Prostate gland (tissue), 2 donors: ENCODE measurements at places on chromosomes 16 and 17.
A peak's percentile ranks its signal among the peaks of the same experiment; 100 is the strongest.

DNA sequence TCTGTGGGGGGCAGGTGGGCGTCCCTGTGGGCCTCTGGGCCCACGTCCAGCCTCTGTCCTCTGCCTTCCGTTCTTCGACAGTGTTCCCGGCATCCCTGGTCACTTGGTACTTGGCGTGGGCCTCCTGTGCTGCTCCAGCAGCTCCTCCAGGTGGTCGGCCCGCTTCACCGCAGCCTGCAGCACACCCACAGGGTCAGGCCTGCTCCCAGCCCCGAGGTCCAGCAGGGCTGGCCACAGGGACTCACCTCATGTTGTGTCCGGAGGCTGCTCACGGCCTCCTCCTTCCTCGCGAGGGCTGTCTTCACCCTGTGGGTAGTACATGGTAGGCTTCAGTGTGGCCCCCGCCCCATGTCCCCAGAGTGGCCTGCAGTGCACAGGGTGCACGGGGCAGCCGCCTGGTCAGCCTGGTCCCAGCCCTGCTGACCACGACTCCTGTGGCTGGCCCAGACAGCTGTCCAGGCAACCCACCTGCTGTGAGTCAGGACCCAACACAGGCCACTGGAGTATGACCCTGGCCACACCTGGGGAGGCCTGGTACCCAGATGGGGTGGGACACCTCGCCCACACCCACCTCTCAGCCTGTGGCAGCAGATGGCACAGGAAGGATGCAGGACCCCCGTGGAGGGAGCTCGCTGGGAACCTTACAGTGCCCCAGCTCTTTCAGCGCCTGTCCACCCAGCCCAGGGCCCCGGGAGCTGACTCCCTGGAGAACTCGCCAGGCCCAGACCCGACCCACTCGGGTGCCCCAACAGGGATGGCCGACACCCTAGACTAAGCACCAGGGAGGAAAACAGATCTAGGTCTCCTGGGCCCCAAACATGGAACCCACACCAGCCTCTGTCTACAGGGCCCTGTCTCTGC lies 23.9 kb upstream of the AATK start:
- H3K36me3 ChIP-seq, result no peaks in the 10 kb centered on the region
- H3K27ac ChIP-seq, result no peak overlapping the region
- H3K4me1 ChIP-seq, result no peaks in the 10 kb centered on the region
- no peak for DNase-seq
- no peaks in the 10 kb centered on the region for H3K27me3 ChIP-seq

- no peaks in the 10 kb centered on the region for H3K36me3 ChIP-seq
- no peak for DNase-seq
- H3K27ac ChIP-seq, result no peak overlapping the region
- no peak overlapping the region for H3K4me3 ChIP-seq
- H3K4me1 ChIP-seq, result peaks cover under 1% of the 10 kb centered on the region
Observed at GRCh38 chr16:20911361-20911760, 10.8 kb downstream of the LYRM1 start.

- H3K36me3 ChIP-seq, result no peaks in the 10 kb centered on the region
- H3K4me3 ChIP-seq, result no peak overlapping the region
- no peak overlapping the region for H3K27ac ChIP-seq
- H3K27me3 ChIP-seq, result no peaks in the 10 kb centered on the region
Observed at GRCh38 chr16:9040800-9041412, 50.5 kb upstream of the HAPSTR1 start.

- no peaks in the 10 kb centered on the region for H3K36me3 ChIP-seq
- no peaks in the 10 kb centered on the region for H3K4me1 ChIP-seq
- H3K4me3 ChIP-seq, result no peak overlapping the region
Observed at GRCh38 chr17:67578142-67578457, 139.6 kb upstream of the NOL11 start.

- DNase-seq, result no peak
- H3K27ac ChIP-seq, result peak overlapping the region; percentile 80
- H3K36me3 ChIP-seq, result peaks cover 19% of the 10 kb centered on the region
- H3K4me3 ChIP-seq, result no peak overlapping the region
- H3K27me3 ChIP-seq, result no peaks in the 10 kb centered on the region
- peaks cover 44% of the 10 kb centered on the region for H3K4me1 ChIP-seq
Observed at GRCh38 chr17:17815062-17815406, 21.8 kb downstream of the SREBF1 start.

GRCh38 chr16:1290860-1291575 lies 18.4 kb upstream of the UBE2I start:
- no peak overlapping the region for H3K4me3 ChIP-seq
- DNase-seq, result no peak
- H3K36me3 ChIP-seq, result no peaks in the 10 kb centered on the region
- no peak overlapping the region for H3K27ac ChIP-seq

- H3K36me3 ChIP-seq, result no peaks in the 10 kb centered on the region
- peaks cover 7% of the 10 kb centered on the region for H3K4me1 ChIP-seq
- no peak overlapping the region for H3K4me3 ChIP-seq
- H3K27ac ChIP-seq, result no peak overlapping the region
- no peak for DNase-seq
- no peaks in the 10 kb centered on the region for H3K27me3 ChIP-seq
Observed at GRCh38 chr17:19281161-19281560, 44.0 kb downstream of the EPN2 start.

GRCh38 chr16:86121374-86122010 lies 222.5 kb downstream of the IRF8 start:
- DNase-seq, result no peak
- H3K27me3 ChIP-seq, result no peaks in the 10 kb centered on the region
- H3K4me1 ChIP-seq, result no peaks in the 10 kb centered on the region

DNA sequence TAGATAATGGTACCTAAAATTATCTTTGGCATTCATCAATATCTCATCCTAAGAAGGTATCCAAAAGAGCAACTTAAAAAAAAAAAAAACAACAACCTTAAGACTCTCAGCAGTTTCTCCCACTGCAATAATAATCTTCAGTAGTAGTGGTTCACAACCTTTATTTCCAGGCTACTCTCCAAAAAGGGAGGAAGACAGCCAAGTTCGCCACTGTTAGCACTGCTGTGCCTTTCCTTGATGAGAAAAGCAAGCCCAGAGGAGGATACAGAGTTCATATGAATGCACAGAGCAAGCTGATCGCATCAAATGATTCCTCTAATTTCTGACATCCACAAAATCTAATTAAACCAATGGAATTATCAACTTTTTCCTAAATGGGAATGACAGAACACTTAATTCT lies 199.4 kb downstream of the AATF start:
- DNase-seq, result peak; percentile 36
- no peaks in the 10 kb centered on the region for H3K4me1 ChIP-seq
- peak overlapping the region; percentile 61 for H3K27ac ChIP-seq
- no peak overlapping the region for H3K4me3 ChIP-seq
- no peaks in the 10 kb centered on the region for H3K36me3 ChIP-seq
